ENCODE measurements at places on chromosomes 5 and 9.
A peak's percentile ranks its signal among the peaks of the same experiment; 100 is the strongest.

GRCh38 chr9:81964218-81965171, 21.2 kb downstream of the SPATA31D3 start:
- DNase-seq, result no peak

DNA sequence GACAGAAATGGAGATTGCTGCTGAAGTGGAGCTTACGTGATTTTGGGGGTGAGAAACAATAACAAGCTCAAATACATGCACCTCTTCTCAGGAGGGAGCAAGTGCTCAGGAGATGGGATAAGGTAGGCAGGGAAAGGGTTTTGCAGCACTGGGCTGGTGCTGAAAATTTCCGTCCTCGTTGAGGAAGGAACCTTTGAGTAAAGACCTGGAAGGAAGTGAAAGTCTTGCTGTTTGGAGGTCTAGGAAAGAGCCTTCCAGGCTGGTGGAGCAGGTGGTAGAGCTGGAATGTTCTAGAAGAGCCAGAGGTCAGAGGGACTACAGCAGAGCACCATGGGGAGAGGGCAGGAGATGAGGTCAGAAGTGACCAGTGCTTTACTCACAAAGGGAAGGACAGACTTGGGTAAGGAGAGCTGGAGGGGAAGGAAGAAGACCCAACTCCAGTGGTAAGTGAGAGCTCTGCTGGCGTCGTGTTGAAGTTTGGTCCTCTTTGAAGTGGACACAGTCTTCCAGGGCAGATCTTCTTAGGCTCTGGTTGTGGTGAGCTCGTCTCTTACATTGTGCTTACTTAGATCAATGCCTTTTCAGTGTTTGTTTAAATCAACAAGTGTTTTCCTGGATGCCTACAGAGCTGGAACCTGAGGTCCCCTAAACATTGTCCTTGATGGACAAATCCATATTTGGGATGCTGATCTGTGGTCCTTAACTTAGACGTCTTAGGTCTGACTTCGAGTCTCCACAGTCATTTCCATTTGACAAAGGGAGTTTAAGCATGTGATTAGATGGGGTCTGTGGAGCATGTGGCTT, 21.0 kb downstream of the ANKRD33B start:
- no peak for DNase-seq

DNA sequence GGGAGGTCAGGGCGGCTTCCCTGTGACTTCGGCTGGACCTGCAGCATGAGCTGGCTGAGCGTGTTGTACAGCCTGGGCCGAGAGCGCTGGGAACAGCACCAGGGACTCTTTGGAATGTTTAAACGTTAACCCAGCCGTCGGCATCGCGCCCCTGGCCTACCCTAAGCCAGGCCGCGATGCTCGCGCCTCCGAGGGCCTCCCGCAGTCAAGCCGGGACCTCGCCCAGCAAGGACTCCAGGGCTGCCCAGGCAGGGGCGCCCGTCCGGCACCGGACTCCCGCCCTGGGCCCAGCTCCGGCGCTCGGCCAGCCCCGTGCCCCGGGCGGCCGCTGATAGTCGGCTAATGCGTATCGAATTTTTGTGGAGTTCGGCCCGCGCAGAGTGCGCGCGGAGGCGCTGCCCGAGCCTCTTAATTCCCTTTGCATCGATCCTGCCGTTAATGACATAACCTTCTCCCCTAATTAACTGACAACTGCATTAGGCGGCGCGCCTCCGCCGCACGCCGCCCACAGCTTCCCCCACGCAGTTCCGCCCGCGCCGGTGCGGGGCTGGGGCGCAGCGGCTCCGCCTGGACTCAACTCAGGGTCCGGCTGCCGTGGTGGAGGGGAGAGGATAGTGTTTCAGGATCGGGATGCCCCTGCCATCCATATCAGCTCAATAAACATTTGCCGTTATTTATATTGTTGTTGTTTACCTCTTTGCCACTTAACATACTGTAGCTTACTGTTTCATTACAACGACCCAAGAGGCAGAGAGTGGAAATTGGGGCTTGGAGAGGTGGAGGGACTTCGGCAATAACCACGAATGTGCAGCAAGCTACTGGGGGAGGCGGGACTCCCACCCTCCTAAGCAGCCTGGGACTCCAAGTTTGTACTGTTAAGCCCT, 28.8 kb upstream of the CDC23 start:
- DNase-seq, result peak; percentile 39

- peak; percentile 65 for DNase-seq
These were observed 1.1 kb downstream of the FEM1C start for GRCh38 chr5:115543365-115544042.

DNA sequence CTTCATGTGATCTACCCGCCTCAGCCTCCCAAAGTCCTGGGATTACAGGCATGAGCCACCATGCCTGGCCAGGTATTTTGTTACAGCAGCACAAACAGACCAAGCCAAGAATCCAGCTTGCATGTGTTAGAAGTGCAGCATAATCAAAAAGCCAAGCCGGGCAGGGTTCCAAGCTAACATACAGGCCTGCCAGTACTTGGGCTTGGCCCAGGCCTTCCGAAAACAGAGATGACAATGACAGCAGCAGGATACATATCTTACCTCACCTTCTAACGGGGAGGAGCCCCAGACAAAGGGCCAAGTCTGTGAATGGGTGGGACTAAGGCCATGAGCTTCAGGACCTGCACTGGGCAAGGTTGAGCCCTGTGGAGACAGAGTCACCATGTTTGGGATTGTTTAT, 91.4 kb upstream of the ZNF462 start:
- DNase-seq, result no peak

GRCh38 chr5:56814963-56815657, at the start of gene MAP3K1:
TSS of gene MAP3K1 (plus strand) at chr5:56815549. CDS start at chr5:56815574, 25 bp downstream.
- DNase-seq, result peak; percentile 79

Data from hematopoietic multipotent progenitor cell treated with erythropoietin and hydrocortisone succinate and interleukin-3 and kit ligand, for 6 days (in vitro differentiated cells).